Right hindlimb (tissue), 1 donor: ENCODE measurements at places on chromosomes 12 and 14.

DNA sequence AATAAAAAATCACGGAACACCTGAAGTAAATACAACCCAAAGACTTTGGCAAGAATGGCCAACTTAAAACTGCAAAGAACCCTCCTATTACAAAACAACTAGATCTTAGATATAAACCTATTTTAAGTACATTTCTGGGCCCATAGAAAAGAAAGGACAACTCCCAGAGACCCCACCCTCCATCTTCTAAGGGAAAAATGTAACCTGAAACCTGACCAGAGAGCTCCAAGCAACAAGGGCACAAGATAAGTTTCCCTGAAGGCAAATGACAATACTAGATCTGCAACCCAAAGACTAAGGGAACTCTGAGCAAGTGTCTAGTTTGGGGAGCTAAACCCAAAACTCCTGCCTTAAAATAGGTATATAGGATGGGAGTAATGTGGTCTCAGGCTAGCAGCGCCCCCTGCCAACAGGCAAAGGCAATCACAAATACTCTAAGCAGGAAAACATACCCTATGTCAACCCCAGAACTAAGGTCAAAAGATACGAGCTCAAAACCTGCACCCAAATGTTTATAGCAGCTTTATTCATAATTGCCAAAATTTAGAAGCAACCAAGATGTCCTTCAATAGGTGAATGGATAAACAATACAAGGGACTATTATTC, 218.9 kb downstream of the ITPR2 start:
- DNase-seq, result peak; percentile 41

DNA sequence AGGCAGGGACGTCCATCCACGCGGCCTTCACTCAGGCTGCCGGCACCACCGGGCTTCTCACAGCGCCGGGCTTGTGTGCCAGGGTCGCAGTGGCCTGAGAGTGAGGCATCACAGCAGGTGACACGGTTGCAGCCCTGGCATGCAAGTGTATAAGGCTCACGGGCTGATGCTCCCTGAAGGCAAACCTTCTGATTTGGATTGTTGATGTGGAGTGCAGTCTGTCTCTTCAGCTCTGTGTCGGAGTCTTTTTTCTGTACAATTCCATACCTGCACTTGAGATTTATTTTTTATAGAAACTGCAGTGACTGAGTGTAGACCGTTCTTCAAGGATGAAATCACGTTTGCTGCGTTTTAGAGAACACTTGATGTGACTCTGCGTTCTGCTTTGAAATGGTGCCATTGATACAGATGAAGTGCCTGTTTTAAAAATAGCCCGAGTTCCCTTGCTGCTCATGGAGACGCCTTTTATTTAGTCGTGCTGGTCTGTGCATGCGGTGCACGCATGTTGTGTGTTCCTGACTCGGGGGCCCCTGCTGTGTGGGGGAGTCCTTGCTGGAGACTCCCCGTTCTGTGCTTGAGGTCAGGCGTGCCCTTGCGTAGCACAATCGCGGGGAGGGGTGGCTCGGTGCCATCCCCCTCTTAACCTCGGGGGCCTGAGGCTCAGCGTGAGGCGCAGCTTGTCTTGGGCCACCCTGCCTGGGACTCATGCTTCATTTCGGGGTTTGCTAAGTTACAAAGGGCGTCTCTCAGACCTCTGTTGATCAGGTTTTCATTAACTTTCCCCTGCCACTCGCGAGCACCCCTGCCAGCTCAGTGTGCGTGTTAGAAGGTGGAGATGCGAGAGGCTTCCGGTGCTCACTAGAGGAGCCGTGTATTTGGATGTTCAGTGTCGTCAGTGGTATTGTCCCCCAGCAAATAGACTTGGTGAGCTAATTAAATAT, 21.6 kb upstream of the AMN start:
- no peak for DNase-seq

DNA sequence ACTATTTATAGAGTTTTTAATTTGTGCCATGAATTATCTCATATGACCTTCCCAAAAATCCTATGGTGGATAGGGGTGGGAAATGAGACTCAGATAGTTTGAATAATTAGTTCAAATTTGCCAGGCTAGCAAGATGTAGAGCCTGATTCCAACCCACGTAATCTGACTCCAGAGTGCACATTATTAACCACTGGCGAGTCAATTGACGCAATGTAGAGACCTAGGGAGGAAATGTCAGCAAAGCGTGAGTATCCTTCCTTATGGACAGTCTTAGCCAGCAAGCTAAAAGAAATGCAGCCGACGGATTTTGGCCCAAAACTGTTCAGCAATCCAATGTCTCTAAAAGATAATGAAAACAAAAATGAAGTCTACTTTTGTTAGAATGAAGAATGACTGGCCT, 193.3 kb upstream of the KRR1 start:
- no peak for DNase-seq

GRCh38 chr12:56454557-56454956, at the start of gene MIP:
Gene MIP, minus strand, starts transcription at chr12:56454657. Its CDS starts 44 bp downstream, at chr12:56454613.
- no peak for DNase-seq

DNA sequence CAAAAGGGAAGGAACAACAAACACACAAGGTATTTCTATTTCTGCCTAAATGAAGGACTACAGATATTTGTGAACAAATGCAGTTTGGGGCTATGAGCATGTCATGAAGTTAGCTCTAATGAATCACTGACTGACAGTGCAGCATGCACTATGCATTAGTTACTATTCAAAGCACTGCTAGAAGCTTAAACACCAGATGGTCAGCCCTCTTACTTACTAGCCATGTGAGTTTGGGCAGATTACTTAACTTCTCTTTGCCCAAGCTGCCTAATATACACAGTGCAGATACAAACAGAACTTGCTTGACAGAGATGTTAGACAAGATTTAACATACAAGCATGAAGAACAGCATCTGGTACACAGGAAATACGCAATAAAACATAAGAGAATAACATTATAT, 96.0 kb downstream of the ATXN2 start:
- no peak for DNase-seq

GRCh38 chr12:21775133-21775820, 771 bp upstream of the KCNJ8 start:
- DNase-seq, result peak; percentile 22

DNA sequence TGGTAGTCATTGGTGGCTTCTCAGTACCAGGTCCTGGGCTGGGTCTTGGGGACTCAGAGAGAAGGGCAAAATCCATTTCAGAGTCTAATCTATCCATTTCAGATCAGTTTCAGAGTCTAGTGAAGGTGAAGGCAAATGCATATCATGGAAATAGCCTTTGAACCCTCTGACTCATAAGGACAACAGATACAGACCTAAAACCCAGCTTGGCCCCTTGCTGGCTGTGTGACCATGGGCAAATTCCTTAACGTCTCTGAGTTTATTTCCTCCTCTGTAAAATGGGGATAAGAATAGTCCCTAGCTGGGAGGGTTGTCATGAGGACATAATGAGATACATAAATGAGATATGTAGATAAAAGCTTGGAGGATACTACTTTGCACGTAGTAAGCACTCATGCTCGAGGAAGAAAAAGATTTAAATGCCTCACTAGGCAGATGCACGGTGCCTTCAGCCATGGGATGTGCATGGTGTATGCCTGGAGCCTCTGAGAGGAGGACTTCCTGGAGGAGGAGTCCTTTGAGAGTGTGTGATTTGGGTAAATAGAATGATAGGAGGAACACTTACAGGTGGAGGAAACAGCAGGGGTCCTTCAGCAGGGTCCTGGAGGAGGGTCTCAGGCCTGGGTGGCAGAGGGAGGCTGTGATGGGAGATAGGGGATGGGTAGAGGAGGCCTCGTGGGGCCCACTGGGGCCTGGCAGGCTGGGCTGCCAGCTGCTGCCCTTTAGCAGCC, 8.0 kb downstream of the DTX1 start:
- no peak for DNase-seq

DNA sequence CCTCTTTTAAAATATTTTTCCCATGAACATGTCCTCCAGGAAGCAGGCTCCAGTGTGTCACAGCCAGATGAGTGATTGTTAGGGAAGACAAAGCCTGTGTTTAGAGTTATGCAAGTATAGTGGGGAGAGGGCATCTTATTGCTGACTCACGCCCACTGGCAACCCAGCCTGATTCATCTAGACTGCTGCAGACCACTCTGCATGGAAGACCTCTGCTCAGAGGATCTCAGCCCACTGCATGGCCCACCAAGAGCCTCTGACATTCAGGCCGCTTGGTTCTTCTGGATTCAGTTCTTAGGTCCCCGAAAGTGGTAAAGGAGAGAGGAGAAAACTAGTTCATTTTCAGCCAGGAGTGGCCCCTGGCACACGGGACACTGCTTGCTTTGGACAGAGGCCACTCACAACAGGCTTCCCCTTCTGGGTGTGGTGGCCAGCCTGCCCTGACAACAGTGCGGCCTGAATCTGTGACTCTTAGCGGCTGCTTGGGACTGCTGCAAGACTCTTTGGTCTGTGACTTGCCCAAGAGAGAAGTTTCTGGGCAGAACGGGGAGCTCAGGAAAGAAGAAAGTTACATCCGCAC, 266.3 kb downstream of the ZFP36L1 start:
- no peak for DNase-seq

DNA sequence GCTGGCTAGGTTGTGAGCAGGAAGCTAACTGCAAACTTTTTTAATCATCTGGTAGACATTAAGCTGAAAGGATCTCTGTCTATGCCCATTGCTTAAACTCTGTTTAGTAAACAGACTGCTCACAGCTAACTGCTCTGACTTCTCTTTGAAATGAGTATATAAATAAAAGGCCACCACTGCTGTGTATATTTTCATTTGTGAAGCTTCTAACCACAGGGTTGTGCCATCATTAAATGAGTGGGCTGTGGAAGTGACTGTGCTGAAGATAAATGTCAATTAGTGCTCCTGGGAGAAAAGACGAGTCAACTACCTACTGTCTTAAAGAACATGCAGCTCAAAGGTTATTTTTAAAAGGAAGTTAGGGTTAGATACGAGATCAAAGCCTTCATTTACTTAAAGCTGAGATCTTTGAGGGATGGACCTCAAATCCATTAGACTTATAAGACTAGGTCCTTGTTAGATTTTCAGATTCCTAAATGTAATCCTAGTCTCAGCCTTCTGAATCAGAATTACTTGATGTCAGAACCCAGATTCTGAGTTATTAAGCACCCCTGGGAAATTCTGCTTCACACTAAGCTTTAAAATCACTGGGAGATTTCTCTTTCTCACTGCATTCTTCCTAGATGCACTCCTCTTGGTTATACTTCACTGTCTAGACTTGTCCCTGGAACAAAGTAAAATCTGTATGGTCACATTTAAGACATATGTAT, 213.1 kb upstream of the FLRT2 start:
- DNase-seq, result no peak
